ENCODE measurements at places on chromosomes 3 and 15.

GRCh38 chr3:108333961-108334360, 37.6 kb downstream of the HHLA2 start:
- DNase-seq, result no peak

DNA sequence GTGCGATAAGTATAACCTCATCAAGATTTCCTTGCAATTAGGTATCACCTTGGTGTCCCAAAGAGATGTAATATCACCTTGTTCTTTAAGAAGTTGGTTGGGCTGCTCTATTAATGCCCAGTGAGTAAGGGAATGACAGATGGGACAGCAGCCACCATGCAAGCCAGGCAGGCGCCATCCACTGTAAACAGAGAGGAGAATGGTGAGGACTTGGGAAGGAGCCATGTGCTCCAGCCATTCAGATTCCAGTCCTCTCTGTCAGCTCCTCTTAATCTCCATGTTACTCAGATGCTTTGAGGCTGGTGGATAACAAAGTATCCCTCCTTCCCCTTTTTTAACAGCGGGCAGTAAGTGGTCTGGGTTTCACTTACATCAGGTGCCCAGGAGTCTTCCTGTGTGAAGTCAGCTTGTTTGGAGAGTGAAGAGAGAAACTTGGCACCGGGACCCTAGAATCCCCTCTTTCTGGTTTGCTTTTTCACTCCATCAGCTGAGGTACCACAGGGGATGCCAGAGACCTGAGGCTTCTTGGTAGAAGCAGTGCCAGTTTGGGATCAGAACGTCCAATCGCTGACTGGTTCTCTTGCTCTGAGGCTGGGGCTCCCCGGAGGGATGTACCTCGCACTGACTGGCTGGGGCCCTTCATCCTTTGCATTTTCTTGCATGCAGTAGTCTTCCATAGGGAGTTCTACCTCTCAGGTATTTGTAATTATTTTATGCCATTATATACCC, 29.5 kb downstream of the SLCO3A1 start:
- DNase-seq, result no peak

GRCh38 chr15:95990833-95991232, 339.7 kb upstream of the NR2F2 start:
- DNase-seq, result no peak

- no peak for DNase-seq
Observed at GRCh38 chr15:74884428-74885223, 5.2 kb upstream of the MPI start.

DNA sequence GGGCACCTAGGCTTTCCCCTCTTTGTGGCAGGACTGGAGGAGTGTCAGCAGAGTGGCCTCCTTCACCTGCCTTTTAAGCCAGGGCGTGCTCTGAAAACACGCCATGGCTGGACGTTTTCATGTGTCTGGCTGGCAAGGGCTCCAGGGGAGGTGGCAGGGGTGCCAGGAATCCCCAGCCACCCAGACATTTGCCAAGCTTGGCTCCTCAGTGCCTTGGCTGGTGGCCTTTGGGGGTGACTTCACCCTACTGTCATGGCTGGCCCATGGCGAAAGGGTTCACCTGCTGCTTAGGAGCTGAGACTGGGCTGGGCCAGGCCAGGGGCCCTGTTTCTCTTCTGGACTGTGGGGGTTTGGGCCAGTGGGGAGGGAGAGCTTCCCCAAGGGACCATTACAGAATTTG, 17.6 kb downstream of the KLF13 start:
- DNase-seq, result no peak

DNA sequence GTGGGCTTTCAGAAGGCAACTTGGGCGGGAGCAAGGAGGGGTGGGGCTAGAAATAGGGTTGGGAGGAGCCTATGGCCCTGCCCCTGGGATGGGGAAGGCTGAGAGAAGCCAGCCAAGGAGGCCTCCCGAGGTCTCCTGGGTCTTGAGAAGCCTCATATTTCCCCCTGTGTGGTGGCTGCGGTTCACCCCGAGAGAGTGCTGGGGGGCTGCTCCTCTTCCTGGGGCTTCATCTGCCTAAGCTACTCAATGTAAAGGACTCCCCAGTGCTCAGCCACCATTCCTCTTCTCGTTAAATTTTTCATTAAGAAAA, 174.3 kb downstream of the SMAD6 start:
- DNase-seq, result no peak
